SK-MEL-5 (cell line): ENCODE measurements at places on chromosomes 5 and 9. TPM values are rescaled to one million over a fixed set of nuclear protein-coding genes. Genes with fewer than 3 reads are reported as not detected.

Gene CYSTM1
- 182 and 186 TPM in 2 replicates for total RNA-seq

Gene DOCK8
- 0.35 and 0.45 TPM in 2 replicates for total RNA-seq

Gene CD274
- 3.4 and 3.8 TPM in 2 replicates for total RNA-seq

Gene TUSC1
- total RNA-seq: not detected in 2 replicates

Gene GRM6
- total RNA-seq: not detected in 2 replicates

Gene GMCL2
- total RNA-seq: not detected in 2 replicates

Gene SLC45A2
- total RNA-seq: 618 and 641 TPM in 2 replicates

Gene IFNA16
- not detected in 2 replicates for total RNA-seq

Gene POU5F2
- 0.19 and 0.32 TPM in 2 replicates for total RNA-seq
